ENCODE measurements at places on chromosomes 5 and 9.

GRCh38 chr5:111997711-111998110 is 240.7 kb upstream of the NREP start:
- peaks cover 58% of the 10 kb centered on the region for H3K4me1 ChIP-seq
- H3K27me3 ChIP-seq: no peaks in the 10 kb centered on the region
- no peaks in the 10 kb centered on the region for H3K36me3 ChIP-seq

- H3K36me3 ChIP-seq: no peaks in the 10 kb centered on the region
- peaks cover 7% of the 10 kb centered on the region for H3K27me3 ChIP-seq
- peaks cover 4% of the 10 kb centered on the region for H3K4me1 ChIP-seq
- H3K27ac ChIP-seq: no peak overlapping the region
- no peak for DNase-seq
Observed at GRCh38 chr9:87342743-87343142, 154.9 kb upstream of the DAPK1 start.

- no peaks in the 10 kb centered on the region for H3K36me3 ChIP-seq
- H3K4me3 ChIP-seq: no peak overlapping the region
- H3K4me1 ChIP-seq: peaks cover 8% of the 10 kb centered on the region
- DNase-seq: no peak
Observed at GRCh38 chr9:76521244-76521681, 62.3 kb downstream of the GCNT1 start.

GRCh38 chr5:135276151-135276550 is 122.9 kb downstream of the MACROH2A1 start:
- H3K27ac ChIP-seq: no peak overlapping the region
- H3K4me3 ChIP-seq: no peak overlapping the region
- no peaks in the 10 kb centered on the region for H3K36me3 ChIP-seq
- H3K4me1 ChIP-seq: peaks cover 4% of the 10 kb centered on the region
- H3K27me3 ChIP-seq: no peaks in the 10 kb centered on the region
- DNase-seq: no peak
